Mucosa of descending colon (tissue), 3 donors: ENCODE measurements at places on chromosomes 6 and 20.

GRCh38 chr20:62289898-62290297, 12.9 kb upstream of the ADRM1 start:
- no peak for DNase-seq

GRCh38 chr6:38346291-38347079, 293.2 kb downstream of the BTBD9 start:
- DNase-seq = no peak

- no peak for DNase-seq
Observed at GRCh38 chr6:35786810-35787209, 6.0 kb downstream of the CLPSL1 start.

- no peak for DNase-seq
Observed at GRCh38 chr20:63321148-63321831, 28.3 kb downstream of the COL20A1 start.

GRCh38 chr6:39370390-39370789, 47.9 kb upstream of the KCNK16 start:
- no peak for DNase-seq

DNA sequence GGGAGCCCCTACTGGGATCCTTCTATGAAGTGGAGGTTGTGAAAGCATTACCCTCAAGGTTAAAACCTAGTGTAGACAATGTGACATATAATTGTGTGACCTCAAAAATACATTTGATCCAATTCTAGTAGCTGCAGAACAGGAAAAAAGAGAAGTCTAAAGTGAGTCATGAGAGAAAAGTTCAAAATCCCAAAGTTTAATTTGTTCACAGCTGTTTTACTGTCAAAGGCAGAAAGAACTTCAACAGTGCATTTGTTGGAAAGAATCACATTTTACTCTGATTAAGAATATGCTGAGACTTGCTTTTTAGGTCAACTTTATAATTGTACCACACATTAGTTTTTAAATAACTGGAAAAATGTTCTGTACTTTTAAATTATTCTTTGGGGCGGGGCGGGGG, 1027.4 kb upstream of the FLRT3 start:
- DNase-seq = no peak

GRCh38 chr6:126446248-126446647, 106.3 kb downstream of the CENPW start:
- no peak for DNase-seq

DNA sequence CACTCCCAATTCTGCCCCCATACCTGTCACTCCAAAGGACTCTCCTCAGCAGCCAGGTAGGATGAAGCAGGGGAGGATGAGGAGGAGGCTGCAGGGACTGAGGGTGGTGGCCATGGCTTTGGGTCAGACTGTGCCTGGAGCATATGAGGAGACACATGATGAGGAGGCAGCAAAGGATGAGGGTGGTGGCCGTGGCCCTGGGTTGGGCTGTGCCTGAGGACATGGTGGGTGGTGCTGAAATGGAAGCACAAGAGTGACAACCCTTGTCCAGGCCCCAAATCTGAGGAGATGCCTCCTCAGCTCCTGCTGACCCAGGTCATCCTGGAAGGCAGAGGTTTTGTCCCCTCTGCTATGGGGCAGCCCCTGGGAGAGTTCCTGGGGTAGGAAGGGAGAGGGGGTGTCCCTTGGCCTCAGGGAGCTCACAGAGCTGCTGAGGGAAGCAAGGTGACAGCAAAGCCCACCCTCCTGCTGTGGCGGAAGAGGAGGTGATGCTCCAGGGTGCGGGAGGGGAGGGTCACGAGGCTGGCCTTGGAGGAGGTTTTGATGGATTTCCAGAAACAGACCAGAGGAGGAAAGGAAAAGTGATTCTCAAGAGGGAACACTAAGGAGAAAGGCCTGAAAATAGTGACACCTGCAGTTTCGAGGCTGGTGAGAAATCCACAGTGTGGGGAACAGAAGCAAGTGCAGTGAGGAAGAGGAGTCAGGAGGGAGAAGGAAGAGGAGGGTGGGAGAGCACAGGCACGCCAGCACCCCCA, 4.6 kb downstream of the RAET1G start:
- DNase-seq = no peak

DNA sequence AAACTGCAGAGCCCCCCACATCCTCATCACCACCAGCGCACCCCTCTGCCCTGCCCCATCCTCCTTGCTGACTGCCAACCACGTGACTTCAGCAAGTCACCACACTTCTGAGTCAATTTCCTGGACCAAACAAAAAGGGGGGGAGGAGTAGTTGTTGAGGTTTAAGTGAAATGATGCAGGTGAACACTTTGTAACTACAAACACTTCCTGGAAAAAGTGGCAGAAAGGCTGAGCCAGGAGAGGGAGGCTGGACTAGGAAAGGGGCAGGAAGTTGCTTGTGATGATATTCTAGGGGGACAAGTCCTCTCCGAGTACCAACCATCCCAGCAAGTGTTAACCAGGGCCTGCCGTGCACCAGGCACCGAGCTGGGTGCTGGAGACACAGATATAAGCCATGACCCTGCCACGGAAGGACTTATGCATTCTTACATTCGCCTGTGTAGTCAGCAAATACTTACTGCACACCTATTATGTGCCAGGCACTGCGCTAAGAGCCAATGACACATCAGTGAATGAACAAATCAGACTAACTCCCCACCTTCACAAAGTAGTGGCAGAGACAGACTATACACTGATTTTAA, 67.3 kb downstream of the PREX1 start:
- no peak for DNase-seq

DNA sequence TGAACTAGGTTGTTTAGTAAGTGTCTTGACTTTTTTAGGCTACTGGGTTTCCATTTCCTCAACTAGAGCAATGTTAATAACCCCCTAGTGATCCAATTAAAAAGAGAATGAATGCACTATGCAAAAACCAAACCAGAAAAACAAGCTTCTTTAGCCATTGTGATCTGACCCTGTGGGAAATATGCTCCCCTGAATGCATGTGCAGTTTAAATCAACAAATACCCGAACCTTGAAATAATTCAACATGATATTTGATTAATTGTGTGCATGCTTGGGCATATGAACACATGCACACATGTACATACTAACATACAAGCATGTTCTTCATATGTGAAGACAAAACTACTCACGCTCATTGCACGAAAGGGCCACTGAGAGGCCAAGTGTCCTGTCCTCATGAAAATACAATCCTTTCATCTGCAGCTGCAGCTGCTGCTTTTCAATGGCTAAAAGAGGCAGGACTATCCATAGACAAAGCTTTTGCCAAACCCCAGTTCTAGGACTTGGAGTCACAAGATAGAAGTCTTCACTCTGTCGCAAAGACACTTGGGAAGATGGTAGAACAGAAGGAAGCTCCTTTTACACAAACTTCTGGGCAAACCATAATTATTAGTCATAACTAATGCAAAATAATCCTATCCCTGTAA, 207.1 kb upstream of the POU3F2 start:
- DNase-seq = no peak

DNA sequence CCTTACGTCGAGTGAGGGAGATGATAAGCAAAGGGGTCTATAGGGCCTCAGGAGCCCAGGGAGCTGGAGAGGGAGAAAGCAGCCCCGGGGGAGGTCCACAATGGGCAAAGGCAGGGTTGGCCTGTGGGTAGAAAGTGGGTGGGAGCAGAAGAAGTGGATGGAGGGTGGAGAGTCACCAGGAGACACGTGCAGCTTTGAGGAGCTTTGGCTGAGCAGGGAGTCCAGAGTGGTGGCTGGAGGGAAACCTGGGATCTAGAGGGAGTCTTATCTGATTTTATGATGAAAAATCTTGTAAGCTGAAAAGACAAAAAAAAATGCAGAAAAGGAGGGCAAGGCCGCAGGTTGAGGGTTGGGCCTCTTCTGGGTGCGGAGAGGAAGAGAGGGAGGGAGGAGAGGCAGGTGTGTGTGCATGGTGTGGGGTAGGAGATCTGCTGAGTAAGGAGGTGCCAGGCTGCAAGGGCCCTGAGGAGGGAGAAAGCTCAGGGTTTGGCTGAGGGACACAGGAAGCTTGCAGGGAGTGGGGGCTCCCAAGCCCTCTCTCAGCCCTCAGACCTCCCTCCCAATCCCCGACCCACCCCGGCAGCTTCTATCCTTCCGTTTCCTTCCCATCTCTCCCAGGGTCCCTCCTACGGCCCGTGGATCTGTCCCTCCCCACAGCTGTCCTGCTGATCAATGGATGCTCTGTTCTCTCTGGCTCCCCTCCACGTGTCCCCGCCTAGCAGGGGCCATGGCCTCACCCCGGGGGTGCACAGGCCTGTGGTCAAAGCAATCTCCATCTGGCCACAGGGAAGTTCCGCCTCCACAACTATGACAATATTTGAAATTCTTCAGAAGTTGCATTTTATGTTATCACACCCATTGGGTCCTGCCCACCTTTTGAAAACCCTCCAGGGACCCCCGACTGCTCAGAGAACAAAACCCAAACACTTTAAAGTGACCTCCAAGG, 17.1 kb upstream of the BPI start:
- DNase-seq = no peak

DNA sequence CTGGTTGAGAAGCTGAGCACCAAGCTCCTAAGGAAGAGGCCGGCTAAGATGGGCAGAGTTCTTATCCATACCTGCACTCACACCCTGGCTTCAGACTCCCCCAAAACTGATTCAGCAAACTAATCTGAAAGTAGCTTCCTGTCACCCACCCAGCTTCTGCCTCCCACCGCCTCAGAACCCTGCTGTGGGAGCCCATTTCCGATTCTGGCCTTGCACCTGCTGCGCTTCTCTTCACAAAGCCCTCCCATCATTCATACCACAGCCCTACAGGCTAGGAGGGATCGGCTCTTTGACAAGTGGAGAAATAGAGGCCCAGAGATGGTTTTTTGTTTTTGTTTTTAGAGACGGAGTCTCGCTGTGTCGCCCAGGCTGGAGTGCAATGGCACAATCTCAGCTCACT, 28.7 kb downstream of the HM13 start:
- no peak for DNase-seq

DNA sequence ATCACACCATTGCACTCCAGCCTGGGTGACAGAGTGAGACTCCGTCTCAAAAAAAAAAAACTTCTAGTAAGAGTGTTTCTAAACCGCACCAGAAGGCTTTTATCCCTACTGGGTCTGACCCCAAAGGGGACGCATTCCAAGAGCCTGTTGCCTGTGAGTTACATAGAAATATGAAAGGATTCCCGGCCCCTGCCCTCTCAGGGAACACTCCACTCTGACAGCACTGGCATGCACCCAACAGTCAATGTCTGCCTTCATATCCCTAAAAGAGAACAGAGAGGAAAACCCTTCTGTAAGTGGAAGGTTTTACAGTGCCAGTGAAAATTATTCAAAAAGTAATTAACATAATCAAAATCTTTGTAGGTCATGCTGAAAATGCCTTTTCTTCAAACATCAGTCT, 117.1 kb upstream of the PTPRT start:
- DNase-seq = no peak

DNA sequence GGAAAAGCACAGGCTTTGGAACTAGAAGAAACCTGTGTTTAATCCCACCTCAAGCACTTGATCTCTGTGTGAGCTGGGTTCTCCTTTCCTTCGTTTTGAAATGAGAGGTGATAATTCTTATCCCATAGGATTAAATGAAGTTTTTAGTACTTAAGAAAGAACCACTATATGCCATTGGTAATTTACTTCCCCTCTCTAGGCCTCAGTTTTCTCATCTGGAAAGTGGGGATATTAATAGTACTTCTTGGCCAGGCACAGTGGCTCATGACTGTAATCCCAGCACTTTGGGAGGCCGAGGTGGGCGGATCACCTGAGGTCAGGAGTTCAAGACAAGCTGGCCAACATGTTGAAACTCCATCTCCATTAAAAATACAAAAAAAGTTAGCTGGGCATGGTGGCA, 14.1 kb downstream of the REM1 start:
- DNase-seq = no peak

- DNase-seq = no peak
Observed at GRCh38 chr6:154572556-154572955, 62.1 kb upstream of the CNKSR3 start.

DNA sequence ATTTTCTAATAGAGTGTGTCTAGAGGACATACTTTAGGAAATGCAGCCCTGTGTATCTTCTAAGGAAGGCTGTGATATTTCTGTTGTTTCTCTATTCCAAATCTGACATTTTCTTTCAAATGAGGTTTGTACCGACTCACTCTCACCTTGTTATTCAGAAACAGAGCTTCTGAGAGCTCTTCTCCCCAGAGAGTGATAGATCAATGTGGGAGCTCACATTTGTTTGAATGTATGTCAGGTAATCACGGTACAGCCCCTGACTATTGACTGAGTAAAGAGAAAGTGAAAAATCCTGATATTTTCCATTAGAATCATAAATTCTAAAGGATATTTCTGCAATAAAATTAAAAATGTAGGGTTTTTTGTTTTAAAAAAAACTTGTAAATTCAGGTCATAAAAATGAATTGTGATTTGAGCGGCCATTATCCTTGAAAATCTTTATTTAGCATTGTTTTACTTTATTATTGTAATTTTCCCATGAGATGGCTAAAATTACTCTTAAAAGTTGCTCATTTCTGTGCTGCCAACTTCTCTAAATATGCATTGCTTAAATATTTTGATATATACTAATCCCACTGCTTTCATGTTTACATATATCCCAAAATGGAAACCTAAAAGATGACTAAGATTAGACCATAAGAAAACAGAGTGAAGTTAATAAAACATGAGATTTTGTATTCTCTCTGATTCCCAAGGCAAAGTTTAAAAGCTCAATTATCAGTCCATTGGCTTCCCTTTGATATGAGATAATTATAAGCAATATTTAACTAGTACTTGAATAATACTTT, 1226.8 kb upstream of the CITED2 start:
- DNase-seq = no peak

- peak; percentile 23 for DNase-seq
Observed at GRCh38 chr6:134826889-134827737, 122.8 kb downstream of the ALDH8A1 start.

- DNase-seq = peak; percentile 61
Observed at GRCh38 chr6:105981002-105981887, 104.9 kb upstream of the PRDM1 start.

DNA sequence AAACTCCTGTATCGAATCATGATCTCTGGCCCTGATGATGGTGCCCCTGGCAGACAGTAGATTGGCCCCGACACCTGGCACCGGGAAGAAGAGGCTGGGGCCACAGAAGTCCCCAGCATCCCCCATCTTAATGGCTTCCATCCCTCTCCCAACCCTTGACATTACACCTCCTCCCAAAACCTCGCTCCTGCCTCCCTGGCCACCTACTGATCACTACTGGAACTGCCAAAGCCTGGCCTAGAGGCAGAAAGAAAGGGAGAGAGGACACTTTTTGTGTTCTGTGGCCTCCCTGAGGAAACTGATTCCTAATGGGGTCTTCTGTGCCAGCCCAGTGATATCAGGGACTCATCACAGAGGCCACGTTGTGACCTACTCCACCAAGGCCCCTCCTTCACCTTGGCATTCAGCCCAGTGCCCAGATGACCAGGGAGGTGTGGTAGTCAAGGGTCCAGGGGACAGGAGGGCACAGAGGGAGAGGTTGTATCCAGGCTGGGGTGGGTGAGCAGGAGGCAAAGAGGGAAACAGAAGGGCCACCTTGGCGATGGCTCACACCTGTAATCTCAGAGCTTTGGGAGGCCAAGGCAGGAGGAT, 6.1 kb downstream of the C20orf173 start:
- no peak for DNase-seq

GRCh38 chr20:48794816-48795457, 32.9 kb downstream of the PREX1 start:
- no peak for DNase-seq
